ENCODE measurements at places on chromosomes 4 and X.

DNA sequence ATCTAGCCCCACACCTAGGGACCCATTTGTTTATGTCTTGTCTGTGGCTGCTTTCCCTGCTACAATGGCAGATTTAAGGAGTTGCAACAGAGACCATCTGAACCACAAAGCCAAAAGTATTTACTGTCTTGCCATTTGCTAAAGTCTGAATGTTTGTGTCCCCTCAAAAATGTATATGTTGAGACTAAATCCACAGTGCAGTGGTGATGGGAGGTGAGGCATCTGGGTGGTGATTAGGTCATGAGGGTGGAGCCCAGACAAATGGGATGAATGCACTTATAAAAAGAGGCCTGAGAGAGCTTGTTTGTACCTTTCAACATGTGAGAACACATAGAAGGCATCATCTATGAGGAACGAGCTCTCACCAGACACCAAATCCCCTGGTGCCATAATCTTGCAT lies 137.3 kb downstream of the TMEM144 start:
- DNase-seq: no peak

DNA sequence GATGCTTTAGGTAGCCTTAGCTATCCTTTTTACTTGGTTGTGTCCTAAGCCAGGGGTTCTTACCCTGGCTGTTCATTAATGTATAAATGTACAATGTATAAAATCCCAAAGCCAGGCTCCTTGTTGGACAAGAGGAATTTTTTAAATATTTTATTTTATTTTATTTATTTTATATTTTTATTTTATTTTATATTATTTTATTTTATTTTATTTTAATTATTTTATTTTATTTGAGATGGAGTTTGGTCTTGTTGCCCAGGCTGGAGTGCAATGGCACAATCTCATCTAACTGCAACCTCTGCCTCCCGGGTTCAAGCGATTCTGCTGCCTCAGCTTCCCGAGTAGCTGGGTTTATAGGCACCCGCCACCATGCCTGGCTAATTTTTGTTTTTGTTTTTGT lies 8.1 kb upstream of the SLC2A9 start:
- no peak for DNase-seq

GRCh38 chr4:67468830-67469229 lies 76.5 kb downstream of the CENPC start:
- DNase-seq: no peak

GRCh38 chr4:40672528-40673522 lies 43.2 kb upstream of the RBM47 start:
- no peak for DNase-seq

DNA sequence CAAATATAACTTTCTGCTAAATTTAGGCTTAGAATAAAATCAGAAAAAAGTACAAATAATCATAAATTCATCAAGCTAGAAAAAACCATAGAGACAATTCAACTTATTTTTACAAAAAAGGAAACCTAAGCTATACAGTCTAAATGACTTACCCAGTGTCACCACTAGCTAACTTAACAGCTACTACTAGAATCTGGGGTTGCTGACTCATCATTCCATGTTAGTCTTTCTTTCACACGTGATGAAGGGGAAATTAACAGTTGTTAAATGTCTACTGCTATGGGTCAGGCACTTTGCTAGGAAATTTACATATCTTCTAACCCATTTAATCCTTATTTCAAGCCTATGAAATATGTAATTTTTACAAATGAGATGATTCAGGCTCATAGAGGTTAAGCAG lies 349.3 kb upstream of the GALNT7 start:
- DNase-seq: no peak

DNA sequence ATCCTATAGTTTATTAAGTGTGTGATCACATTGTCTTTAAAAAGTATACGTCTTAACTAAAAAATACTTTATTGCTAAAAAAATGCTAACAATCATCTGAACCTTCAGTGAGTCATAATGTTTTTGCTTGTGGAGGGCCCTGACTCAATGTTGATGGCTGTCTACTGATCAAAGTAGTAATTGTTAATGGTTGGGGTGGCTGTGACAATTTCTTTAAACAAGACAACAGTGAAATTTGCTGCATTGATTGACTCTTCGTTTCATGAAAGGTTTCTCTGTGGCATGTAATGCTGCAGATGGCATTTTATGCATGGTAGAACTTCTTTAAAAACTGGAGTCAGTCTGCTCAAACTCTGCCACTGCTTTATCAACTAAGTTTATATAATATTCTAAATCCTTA lies 101.4 kb upstream of the IL15 start:
- no peak for DNase-seq

DNA sequence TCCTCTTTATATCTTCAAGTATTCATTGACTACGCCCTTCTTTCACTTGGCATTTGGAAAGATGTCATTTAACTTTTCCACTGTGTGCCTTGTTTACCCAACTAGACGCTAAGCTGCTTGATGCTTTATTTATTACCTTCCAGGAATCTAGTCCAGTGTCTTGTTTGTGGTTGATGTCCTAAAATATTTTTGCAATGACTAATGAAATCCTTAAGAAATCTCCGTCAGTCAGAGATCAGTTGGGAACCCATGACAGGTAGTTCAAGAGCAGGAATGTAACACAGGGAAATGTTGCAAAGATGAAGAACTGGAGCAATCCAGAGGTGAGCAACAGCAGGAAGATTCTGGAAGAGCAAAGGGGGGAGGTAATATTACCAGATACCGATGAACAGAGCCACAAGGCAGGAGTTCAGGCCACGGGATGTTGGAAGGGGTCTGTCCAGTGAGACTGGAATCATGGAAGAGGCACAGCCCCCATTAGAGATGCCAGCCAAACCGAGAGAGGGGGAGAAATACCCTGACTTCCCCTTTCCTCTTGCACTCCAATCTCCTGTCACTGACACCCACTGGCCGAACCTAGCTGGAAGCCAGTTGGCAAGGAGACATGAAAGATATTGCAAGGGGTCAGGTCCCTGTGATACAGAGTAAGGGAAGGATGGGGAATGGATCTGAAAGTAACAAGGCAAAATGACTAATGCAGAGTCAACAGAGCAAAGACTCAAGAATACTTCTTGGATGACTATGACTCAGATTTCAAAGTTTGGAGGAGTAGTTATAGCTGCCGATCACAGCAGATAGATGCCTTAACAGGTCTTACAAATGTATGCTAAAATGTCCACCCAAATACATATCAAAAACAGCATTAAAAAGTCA lies 62.7 kb upstream of the PHKA2 start:
- no peak for DNase-seq

- no peak for DNase-seq
Observed at GRCh38 chrX:148722966-148723365, 222.5 kb downstream of the AFF2 start.

DNA sequence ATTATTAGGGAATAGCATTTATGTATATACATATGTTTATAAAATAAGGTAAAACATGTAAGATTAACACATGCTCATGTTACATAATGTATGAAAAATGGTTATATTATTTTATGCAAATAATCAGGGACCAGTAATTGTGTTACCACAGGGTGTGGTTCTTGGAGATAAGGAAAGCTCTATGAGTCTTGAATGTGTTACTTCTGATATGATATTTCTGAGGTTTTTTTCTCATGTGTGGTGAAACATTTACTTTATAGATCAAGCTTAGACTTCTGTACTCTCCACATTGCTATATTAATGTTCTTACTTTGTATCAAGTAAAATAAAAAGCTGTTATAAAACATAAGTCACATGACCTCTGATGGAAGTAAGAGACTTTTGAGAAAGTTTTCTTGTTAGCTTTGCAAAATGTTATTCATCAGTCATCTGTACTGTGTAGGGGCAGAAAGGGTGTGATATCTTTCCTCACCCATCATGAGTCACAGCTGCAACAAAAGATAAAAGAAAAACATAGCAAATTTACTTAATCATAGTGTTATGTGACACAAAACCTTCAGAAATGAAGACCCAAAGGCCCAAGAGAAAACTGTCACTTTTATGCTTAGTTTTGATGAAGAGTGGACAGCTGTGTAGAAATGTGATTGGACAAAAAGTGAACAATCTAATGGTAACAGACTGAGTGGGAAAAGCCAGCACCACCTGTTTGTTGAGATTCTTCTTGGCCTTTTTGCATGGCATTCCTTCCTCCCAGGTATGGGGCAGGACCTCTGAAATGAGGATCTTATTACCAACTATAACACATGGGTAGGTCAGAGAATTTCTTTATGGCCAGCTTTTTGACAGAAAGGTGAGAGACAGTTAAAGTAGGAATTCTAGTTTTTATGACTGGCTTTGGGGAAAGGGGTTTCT lies 632.3 kb downstream of the PDHA2 start:
- no peak for DNase-seq

DNA sequence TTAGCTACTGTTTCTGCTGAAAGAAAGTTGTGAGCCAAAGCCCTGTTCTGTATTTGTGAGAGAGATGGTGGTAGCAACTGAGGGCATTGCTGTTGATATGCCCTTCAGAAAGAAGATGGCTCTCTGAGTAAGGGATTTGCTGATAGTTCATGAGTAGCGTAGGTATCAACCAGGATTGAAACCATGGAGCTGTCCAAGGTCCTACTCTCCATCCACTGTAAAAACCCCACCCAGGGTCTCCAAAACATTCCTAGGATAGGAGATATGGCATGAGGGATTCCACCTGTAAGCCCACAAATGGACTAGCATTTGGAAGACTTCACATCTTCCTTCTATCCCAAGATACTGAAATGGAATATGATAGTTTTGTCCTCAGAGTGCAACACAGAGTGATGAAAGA lies 277.1 kb upstream of the PRKX start:
- no peak for DNase-seq

DNA sequence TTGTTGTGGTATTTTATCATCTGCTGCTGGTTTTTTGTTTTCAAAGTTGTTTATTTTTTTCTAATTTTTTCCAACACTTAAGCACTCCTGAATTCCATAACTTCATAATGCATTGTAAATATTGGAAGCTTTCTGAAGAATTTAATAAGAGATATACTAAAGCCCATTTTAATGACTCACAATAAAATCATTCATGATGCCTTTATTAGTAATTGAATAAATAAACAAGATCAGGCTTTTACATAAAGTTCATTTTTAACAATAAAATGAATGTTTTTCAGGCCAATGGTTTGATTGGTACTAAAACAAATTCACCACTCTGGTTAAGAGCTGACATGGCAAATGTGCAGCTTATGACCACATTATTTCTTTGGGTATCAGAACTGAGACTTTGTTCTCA lies 408.2 kb upstream of the SMIM31 start:
- DNase-seq: no peak

DNA sequence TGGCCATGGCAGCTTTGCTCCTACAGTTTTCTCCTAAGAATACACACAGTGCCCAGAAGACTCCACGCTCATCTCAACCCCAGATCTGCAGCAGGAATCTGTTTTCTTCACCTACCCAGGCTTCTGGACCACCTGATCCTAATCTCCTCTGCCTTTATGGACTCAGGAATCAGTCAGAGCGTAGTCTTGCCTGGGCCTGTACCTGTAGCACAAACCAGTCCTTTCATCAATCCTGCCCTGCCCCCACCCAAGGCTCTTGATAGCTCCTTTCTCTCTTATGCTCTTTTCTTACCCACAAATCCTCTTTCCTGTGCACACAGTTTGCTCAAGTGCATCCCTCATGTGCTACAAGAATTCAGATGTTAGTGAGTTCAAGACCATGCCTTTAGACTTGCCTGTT lies 89.7 kb downstream of the ZNF718 start:
- no peak for DNase-seq

- DNase-seq: peak; percentile 14
Observed at GRCh38 chr4:138035781-138036258, 206.3 kb downstream of the SLC7A11 start.

DNA sequence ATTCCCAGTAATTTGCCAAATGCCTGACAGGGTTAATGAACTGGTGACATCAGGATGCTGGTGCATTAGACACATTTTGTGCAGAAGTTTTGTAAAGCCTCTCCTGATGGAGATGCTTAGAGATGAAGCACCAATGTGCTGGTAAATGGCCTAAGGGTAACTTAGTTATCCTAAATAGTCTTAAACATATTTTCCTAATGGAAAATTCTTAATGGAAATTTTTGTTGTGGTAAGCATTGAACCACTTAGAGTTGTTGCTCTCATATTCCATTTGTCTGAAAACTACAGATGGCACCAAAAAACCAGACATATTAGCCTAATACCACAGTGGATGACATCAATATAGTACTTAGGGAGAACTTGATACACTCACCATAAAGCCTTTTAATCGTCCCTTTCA lies 154.5 kb upstream of the ANK2 start:
- DNase-seq: no peak

DNA sequence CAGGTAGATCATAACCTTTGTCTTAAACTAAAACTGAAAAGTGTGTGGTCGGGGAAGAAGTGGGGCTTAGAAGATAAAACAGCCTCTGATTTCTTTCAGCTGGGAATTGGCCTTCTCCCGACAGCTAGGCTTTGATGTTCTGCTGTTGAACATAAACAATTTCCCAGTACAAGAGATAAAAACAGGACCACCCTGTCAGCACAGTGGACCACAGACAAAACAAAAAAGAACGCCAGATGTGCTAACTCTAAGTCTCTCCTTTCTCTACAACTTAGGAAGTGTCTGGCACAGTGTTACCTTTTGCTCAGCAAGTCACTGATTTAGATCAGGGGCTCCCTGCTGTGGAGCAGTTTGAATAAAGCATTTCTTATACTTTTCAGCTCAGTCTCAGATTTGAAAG lies 87.5 kb upstream of the UXT start:
- no peak for DNase-seq

DNA sequence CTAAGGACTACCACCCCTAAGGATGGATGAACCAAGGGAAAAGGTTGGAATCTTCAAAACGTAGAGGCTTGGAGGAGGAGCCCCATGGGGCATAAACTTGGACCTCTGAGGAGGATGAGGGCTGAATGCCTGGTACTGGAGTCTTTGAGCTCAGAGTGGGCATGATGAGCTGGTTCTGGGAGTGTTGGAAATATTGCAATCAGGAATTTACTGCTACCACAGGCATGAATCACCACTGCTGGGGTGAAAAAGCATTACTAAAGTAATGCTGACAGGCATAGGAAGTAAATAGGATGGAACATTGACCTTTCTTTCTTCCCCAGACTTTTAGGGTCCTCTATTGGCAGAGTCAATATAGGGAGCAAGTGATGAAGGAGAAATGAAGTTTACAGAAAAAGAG lies 105.8 kb upstream of the RPS6KA3 start:
- DNase-seq: no peak

GRCh38 chrX:72348247-72348979 lies 42.7 kb upstream of the CITED1 start:
- no peak for DNase-seq

DNA sequence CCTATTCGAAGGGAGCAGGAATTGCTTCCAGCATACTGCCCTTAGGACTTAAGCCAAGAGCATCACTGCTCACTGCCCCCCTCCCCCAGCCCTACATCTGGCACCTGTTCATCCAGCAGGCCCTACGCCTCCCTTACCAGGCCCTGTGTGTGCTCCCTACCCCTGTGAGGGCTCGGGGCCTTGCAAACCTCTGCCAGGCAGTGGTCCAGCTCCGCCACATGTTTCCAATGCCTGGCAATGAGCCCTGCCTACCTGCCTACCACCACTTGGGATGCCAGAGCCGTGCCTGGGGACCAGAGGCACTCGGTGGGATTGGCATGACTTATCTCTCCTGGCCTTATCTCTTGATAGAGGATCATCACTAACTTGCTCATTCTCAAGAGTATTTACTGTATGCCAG lies 27.5 kb upstream of the MTM1 start:
- DNase-seq: no peak
